ENCODE measurements at places on chromosomes 4 and X.

DNA sequence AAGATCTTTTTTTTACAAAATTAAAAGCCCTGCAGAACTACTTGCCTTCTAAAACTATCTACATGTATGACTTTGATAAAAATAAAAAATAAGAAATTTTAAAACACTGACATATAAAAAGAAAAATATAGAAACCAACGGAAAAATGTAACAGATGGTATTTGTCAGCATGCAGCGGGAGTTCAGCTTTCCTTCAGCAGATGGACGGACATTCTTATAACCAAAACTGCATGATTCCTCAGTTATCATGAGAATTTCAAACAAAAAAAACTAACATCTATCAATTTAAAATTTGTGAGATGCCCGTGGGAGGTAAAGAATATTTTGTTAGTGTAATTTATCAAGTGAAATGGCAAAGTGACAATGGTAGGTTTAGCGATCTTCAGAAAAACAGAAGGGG is 23.2 kb downstream of the RWDD4 start:
- H3K4me3 ChIP-seq: no peak overlapping the region
- H3K36me3 ChIP-seq: no peaks in the 10 kb centered on the region
- DNase-seq: peak; percentile 24
- H3K27me3 ChIP-seq: no peaks in the 10 kb centered on the region
- H3K27ac ChIP-seq: peak overlapping the region; percentile 14

DNA sequence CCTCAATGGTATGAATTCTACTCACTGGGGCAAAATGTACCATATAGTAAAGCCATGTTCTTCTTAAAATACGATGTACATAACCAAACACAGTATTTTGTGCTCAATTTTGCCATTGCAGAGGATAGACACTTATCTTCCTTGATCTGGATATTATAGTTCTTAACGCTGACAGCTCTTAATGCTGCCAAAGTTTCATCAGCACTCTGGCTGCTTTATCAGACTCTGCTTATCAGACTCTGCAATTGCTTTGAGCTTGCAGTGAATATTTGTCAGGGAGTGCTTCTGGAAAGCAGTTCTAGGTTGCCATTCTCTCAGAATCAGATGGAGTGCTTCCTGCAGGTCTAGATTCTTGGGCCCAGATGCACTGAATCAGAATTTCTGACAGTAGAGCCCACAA is 863.1 kb downstream of the CCSER1 start:
- H3K4me3 ChIP-seq: no peak overlapping the region
- no peaks in the 10 kb centered on the region for H3K36me3 ChIP-seq
- no peaks in the 10 kb centered on the region for H3K27me3 ChIP-seq
- no peak for DNase-seq
- H3K27ac ChIP-seq: no peak overlapping the region

- no peaks in the 10 kb centered on the region for H3K27me3 ChIP-seq
- H3K4me3 ChIP-seq: no peak overlapping the region
- no peaks in the 10 kb centered on the region for H3K4me1 ChIP-seq
These were observed 58.0 kb upstream of the FMR1 start for GRCh38 chrX:147853701-147854100.

- peak overlapping the region; percentile 94 for H3K27ac ChIP-seq
- H3K36me3 ChIP-seq: no peaks in the 10 kb centered on the region
- peak overlapping the region; percentile 29 for H3K4me3 ChIP-seq
- DNase-seq: no peak
- no peaks in the 10 kb centered on the region for H3K4me1 ChIP-seq
- peaks cover 42% of the 10 kb centered on the region for H3K27me3 ChIP-seq
These were observed 3.1 kb downstream of the SLC34A2 start for GRCh38 chr4:25658777-25659176.

DNA sequence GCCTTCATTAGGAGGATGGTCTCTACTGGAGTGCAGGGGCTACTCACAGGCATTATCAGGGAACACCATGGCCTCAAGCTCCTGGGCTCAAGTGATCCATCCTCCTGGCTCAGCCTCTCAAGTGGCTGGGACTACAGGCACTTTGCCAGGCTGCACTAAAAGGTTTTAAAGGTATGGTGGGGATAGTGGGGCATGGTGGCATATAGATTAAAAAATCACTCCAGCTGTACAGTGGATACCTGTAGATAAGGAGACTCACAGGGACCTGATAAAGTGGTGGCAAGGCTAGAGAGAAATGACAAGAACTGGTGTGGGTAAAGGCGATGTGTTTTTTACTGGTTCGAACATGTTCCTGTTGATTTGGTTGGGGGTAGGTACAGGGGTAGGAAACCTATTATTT is 5.9 kb downstream of the ZAR1 start:
- H3K27ac ChIP-seq: no peak overlapping the region
- peaks cover 15% of the 10 kb centered on the region for H3K27me3 ChIP-seq
- peaks cover 4% of the 10 kb centered on the region for H3K4me1 ChIP-seq
- H3K4me3 ChIP-seq: no peak overlapping the region

GRCh38 chr4:72388521-72388920 is 180.5 kb downstream of the ADAMTS3 start:
- H3K27me3 ChIP-seq: no peaks in the 10 kb centered on the region
- H3K36me3 ChIP-seq: no peaks in the 10 kb centered on the region
- DNase-seq: no peak

GRCh38 chrX:1449036-1449822 is 3.5 kb downstream of the ASMTL start:
- H3K36me3 ChIP-seq: no peaks in the 10 kb centered on the region
- H3K4me3 ChIP-seq: no peak overlapping the region

GRCh38 chrX:10015723-10016518 is 48.8 kb downstream of the CLDN34 start:
- no peaks in the 10 kb centered on the region for H3K36me3 ChIP-seq
- H3K27me3 ChIP-seq: no peaks in the 10 kb centered on the region
- peak overlapping the region; percentile 55 for H3K4me3 ChIP-seq
- peak; percentile 76 for DNase-seq
- H3K4me1 ChIP-seq: no peaks in the 10 kb centered on the region
- peak overlapping the region; percentile 89 for H3K27ac ChIP-seq

All from left lung (tissue), 14 donors.